Effector memory CD4-positive, alpha-beta T cell (primary cell): ENCODE measurements at places on chromosomes 7 and 10.

- DNase-seq, result no peak
Observed at GRCh38 chr10:75207079-75207856, 3.3 kb upstream of the VDAC2 start.

- DNase-seq, result no peak
Observed at GRCh38 chr7:41039386-41039953, 663.4 kb downstream of the INHBA start.

- DNase-seq, result no peak
Observed at GRCh38 chr10:4981722-4982471, 18.7 kb downstream of the AKR1C1 start.

DNA sequence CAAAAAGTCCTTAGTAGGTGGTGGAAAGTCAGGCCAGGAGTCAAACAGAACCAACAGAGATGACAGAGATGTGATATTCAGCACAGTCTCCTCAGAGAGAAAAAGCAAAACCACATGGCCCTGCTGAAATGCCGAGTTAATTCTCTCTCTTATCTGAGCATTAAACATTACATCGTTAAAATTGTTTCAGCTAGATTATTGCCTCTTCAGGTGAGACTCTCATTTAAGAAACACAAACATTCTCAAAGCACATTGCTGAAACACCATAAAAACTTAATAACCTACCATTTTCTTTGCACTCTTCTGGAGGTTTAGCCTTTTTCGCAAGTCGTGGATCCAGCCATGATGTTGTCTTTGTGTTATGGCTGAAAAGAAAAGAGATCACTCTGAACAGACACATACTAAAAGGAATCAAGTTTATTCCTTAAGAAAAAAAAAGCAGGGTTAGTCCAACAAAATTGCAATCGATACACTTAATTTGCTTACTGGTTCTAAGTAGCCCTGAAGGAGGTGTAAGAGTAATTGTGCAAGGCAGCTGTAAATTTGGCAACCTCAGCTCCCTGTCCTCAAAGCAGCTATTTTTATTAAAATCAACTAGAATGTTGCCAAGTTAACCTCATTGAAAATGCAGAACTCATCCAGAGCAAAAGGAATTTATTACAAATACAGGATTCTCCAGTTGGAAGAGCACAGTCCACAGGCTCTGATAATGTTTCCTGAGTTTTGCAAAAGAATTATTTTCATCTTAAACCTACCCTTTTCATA, 691.1 kb downstream of the PHTF2 start:
- DNase-seq, result no peak

- DNase-seq, result no peak
Observed at GRCh38 chr7:15439853-15440252, 122.0 kb downstream of the AGMO start.

DNA sequence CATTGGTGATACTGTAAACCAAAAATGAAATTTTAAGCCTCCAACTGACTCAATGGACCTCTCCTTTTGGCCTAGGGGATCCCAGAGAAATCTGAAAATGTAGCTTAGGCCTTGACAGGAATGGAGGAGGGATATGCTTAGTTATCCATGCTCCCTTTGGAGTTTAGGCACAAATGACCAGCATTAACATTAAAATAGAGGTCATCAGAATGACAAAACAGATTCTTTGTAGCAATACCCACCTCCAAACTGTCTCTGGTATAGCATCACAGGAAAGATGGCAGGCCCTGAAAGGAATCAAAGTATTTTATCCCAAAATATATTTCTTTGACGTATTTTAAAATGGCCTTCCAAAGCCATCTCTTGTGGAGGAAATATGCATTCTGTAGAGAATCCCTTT, 39.1 kb upstream of the LRRN3 start:
- no peak for DNase-seq

- DNase-seq, result no peak
Observed at GRCh38 chr10:98205351-98205750, 62.6 kb downstream of the LOXL4 start.

- no peak for DNase-seq
Observed at GRCh38 chr10:5956146-5956936, 21.0 kb downstream of the IL15RA start.

- no peak for DNase-seq
Observed at GRCh38 chr10:130439766-130440165, 303.6 kb downstream of the GLRX3 start.

GRCh38 chr7:70421319-70421718, 710.6 kb upstream of the GALNT17 start:
- no peak for DNase-seq

DNA sequence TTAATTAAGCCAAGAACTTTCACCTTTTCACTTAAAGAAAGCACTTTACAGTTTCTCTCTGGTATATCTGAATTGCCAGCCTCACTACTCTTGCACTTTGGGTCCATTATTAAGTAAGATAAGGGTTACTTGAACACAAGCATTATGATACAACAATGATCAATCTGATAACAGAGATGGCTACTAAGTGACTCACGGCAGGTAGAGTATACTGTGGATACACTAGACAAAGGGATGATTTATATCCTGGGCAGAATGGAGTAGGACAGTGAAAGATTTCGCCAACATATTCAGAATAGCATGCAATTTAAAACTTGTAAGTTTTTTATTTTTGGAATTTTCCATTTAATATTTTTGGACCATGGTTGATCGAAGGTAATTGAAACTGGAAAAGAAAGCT, 34.3 kb upstream of the ITGB8 start:
- DNase-seq, result no peak

GRCh38 chr7:27191161-27191731, 6.2 kb upstream of the HOXA11 start:
- no peak for DNase-seq

GRCh38 chr7:3033136-3033535, 10.5 kb downstream of the CARD11 start:
- no peak for DNase-seq

GRCh38 chr7:22288202-22288601, 68.8 kb downstream of the RAPGEF5 start:
- no peak for DNase-seq

DNA sequence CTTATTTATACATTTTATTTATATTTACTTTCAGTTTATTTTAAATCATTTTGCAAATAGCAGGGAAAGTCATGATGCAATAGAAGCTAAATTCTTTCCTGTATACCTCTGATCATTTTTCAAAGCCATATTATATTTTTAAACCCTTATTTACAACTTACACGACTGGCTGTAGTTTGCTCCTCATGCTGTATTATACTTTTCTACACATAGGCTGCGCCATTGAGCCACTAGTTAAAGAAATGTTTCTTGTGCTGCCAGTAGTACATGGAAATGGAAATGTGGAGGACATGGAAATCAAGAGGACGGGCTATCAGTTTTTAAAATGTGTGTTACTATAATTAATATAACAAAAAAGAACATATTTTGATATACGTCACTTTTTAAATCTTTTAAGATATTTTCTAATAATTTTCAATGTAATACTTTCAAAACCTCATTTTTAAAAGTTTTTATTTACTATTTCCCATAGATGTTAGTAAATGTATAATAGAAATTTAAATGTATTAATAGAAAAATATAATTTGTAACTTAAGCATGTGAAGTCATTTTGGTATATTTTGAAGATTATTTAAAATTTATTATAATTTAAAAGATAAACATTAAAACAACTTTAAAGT, 118.5 kb downstream of the VTI1A start:
- DNase-seq, result no peak

DNA sequence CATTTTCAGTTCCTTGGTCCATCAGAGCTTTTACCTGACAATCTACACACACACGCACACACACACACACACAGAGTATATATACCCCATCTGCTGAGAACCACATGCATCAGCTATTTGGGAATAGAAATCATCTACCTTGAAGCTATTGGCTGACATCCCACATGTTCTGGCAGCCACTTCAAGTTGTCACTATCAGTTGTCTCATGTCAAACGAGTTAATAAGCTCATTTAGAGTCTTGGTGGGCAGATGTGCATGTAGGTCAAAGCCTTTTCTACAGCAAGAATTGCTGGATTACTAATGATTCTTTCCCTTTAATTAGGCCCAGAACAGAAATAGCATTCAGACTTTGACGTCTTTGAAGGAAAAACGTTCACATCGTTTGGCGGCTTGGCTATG, 36.8 kb downstream of the COL28A1 start:
- no peak for DNase-seq

GRCh38 chr7:81857385-81857784, 87.5 kb upstream of the HGF start:
- DNase-seq, result no peak

DNA sequence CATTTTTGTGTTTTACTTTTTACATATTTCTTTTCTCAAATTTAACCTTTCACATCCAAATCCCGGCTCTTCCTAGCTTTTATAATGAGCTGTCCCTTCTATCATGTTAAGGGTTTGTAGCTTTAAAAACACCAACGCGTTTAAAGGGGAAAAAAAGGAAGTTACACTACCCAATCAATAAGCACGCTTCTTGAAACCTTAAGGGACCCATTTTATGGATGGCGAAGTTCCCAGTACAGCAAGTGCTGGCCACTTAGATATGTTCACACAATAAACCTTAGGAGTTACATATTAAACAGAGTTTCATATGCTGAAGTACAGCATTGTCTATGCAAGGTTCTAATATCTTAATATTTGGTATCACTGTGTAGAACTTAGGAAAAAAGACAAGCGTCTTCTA, 1.8 kb downstream of the GNG11 start:
- no peak for DNase-seq

GRCh38 chr7:81036057-81036456, 117.2 kb upstream of the SEMA3C start:
- no peak for DNase-seq

- DNase-seq, result no peak
Observed at GRCh38 chr7:148924011-148924410, 39.9 kb upstream of the EZH2 start.

DNA sequence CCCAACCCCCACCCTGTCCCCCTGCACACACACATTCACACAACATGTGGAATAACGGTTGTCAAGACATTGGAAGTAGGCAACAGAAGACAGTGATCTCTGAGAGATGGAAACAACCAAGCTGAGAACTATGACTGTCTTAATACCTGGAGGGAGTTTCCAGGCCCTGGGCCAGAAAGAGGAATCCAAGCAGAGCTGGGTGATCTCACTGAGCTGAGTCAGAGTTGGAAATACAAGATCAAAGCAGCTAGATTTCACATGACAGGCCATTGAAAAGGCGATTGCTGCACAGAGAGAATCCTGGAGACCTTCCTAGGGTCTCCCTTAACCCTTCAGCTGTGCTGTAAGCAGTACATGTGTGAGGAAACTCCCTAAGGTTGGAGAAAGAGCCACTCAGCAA, 165.8 kb upstream of the PRSS1 start:
- no peak for DNase-seq

- DNase-seq, result no peak
Observed at GRCh38 chr7:78649976-78650375, 803.5 kb downstream of the MAGI2 start.

GRCh38 chr7:70574314-70574834, 557.6 kb upstream of the GALNT17 start:
- DNase-seq, result no peak

- no peak for DNase-seq
Observed at GRCh38 chr10:81847675-81848074, 27.3 kb upstream of the NRG3 start.

- DNase-seq, result peak; percentile 47
Observed at GRCh38 chr10:133318494-133319127, 9.9 kb downstream of the ZNF511 start.

GRCh38 chr10:133379801-133380666, 972 bp downstream of the PAOX start:
- no peak for DNase-seq

GRCh38 chr10:113108194-113108835, 158.3 kb downstream of the TCF7L2 start:
- DNase-seq, result no peak

DNA sequence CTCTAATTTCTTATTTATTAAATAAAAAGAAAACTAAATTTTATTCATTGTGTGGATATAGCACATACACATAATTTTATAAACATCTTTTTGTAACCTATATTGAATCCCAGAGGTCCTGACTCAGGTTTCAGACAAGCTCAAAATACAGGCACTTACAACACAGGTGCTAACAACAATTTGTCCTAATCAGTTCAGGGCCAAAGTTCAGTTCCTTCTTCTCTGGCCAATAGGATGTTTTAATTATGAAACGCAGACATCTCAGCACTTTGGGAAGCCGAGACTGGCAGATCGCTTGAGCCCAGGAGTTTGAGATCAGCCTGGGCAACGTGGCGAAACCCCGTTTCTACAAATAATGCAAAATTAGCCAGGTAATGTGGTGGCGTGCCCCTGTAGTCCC, 15.0 kb downstream of the RPA3 start:
- no peak for DNase-seq

DNA sequence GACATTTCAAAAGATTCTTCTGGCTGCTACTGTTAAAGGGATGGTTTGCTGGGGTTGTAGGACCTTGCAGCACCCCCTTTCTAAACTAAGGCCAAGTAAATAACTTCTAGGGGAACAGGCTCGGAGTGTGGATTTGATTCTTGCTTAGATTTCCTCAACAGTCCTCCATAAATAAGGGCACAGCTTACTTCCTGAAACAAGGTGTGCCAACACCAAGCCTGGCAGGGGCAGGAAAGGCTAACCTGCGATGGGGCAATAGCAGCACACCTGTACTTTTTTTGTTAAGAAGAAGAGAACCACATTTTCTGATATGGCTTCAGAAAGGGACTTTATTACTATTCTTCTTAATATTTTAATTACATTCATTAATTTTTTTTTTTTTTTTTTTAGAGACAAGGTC, 121.9 kb downstream of the RNF216 start:
- no peak for DNase-seq

DNA sequence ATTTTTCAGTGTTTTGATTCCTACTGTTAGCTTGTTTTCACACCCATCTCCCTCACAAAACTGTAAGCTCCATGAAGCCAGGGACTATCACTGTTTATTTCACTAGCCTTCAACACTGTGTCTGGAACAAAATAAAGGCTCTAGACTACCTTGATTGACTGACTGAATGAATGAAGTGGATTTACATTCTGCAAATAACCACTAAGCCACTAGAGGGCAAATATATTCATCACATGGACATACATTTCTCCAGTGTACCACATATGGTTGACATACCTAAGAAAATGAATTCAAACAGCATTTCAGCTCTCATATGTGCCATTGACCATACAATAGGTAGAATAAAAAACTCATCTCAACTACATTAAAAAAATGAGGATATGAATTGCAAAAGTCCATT, 185.9 kb downstream of the RAB11FIP2 start:
- no peak for DNase-seq

GRCh38 chr7:148402159-148402558, 188.4 kb upstream of the C7orf33 start:
- DNase-seq, result no peak

DNA sequence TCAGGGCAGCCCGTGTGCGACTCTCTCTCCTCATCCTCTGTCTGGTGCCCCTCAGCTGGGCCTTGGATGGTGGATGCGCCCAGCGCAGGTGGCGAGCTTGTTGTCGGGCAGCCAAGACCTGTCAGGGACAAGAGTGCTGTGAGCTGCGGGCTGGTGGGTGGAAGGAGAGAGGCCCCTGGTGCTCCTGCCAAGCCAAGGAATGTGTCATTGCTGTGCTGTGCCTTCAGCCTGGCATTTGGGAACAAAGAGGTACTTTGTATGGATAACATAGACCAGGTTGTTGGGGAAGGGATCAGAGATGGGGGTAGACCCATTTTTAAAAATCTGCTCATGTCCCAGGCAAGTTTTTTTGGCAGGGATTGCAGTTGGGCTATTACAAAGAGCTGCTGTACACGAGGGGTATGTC, 120.9 kb downstream of the PKD1L1 start:
- no peak for DNase-seq

- DNase-seq, result no peak
Observed at GRCh38 chr10:70164163-70164562, 6.2 kb downstream of the SAR1A start.
